ENCODE measurements at places on chromosomes 12 and 14.

DNA sequence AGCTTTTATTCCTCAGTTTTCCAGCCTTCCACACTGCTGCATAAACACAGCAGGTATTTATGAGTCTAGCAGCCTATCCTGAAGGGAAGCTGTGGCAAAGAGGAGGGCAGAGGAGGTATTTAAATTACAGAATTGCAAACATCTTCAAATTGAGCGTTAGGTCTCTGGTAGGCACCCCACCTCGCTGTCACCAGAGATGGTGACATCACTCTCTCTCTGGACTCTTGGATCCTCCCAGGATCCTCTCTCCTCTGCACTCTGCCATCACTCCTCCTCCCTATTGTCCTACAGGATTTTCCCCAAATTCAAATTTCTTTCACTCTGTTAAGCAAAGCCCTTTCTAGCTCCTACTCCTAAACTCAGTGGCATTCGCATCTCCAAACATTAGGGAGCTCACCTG is 6.7 kb downstream of the PLEKHD1 start:
- no peak for DNase-seq

- DNase-seq: no peak
Measured at GRCh38 chr12:93279565-93280412, 97.9 kb upstream of the NUDT4 start.

- no peak for DNase-seq
Measured at GRCh38 chr14:89805501-89805900, 149.0 kb downstream of the EFCAB11 start.

DNA sequence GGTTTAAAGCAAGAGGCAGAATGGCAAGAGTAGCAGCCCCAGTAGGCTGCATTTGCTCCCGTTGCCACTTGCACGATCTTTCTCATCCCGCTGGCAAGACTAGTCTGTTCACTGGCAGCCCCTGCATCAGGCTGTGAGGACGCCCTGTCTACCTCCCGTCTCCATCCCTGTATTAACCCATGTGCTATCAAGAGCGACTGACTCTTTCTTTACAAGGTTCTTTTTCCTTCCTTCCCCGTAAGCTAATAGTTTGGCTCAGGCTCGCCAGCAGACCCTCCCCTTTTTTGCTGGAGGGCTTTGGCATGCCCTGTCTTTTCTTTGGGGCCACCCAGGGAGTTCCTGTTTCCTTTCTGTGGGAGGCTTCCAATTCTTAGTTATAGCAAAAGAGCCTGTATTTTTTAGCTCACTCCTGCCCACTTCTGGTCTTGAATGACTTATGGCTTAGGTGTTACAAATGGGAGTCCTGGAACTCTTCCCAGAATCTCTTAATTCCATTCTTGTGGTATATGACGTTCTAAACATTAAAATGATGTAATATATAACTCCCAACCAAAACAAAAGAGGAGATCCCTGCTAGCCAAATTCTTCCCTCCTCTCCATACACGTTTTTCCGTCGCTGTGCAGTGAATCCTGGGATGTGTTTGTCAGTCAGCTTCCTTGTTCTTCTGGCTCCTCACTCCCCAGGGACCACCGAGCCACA is 149.0 kb downstream of the PRKCH start:
- no peak for DNase-seq

- no peak for DNase-seq
Measured at GRCh38 chr12:29762637-29763300, 21.0 kb downstream of the TMTC1 start.

GRCh38 chr14:106417224-106418049 is 891.1 kb downstream of the TMEM121 start:
- DNase-seq: peak; percentile 93

GRCh38 chr14:33963892-33964291 is 13.0 kb upstream of the EGLN3 start:
- no peak for DNase-seq

GRCh38 chr14:96747608-96748007 is 49.6 kb upstream of the VRK1 start:
- no peak for DNase-seq

GRCh38 chr14:90628825-90629224 is 187.4 kb downstream of the TTC7B start:
- no peak for DNase-seq

GRCh38 chr12:65189028-65189718 is 19.8 kb downstream of the LEMD3 start:
- no peak for DNase-seq

DNA sequence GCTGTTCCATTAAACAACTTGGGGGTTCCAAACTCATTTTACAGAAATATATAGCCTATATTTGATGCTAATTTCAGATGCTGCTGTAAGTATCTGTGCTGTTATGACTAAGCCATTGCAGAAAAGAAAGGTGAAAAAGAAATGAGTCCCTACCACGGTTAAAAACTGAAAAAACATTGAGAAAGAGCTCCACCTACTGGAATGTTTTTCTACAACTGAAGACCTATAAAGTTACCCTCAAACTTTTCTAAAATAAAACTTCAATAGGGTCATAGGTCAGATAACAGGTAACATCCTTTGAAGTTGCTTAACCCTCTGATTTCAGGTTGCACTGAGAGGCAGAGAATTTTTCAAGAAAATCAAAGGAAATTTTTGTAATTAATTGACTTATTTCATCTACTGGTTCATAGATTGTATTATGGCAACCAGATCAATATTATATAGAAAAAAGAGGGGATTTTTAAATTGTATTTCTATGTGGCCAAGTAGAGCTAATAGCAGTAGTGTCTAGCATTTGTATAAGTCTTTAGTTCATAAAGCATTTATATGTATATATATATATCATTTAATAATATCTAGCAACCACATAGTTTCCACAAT is 279.9 kb downstream of the RPS29 start:
- DNase-seq: no peak

- no peak for DNase-seq
Measured at GRCh38 chr14:83196236-83196635, 1662.6 kb upstream of the SEL1L start.

GRCh38 chr14:31252865-31253264 is 45.3 kb upstream of the HECTD1 start:
- no peak for DNase-seq

DNA sequence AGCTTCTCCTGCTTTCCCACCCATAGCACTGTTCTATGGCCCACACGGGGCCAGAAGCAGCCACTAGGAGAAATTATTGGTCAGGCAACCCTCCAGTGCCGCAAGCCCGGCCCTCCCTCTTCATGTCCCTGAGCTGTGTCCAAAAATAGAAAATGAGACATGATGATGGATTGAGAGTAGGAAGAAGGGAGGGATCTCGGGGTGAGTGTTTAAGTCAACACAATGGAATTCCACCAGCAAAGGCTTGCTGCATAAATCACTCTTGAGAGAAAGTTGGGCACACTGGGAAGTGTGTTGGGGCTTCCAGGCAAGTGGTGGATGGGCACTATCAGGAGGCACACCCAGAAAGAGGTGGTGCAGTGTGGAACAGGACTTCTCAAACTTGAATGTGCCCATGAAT is 94.2 kb downstream of the LLPH start:
- DNase-seq: no peak

GRCh38 chr14:61125041-61125866 is 144.2 kb downstream of the SLC38A6 start:
- DNase-seq: no peak

DNA sequence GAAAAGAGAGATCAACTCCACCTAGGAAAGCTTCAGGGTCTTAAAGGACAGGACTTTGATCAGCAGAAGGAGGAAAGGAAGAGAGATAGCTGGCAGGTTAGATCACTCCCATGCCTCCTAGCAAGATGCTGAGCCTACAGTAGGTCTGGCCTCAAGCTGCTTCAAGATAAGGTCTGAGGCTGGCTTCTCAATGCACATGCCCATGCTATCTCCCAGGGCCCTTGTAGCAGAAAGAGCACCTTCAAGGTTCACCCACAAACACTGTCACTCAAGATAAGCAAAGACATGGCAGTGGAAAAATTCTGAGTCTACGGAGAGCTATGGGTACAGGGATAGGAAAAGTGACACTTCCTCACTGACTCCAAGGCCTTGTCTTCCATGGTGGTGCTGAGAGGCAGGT is 14.3 kb downstream of the REM2 start:
- no peak for DNase-seq

GRCh38 chr12:52498946-52499345 is 5.9 kb upstream of the KRT6A start:
- no peak for DNase-seq

- no peak for DNase-seq
Measured at GRCh38 chr12:53699678-53700025, 23.8 kb upstream of the ATP5MC2 start.

DNA sequence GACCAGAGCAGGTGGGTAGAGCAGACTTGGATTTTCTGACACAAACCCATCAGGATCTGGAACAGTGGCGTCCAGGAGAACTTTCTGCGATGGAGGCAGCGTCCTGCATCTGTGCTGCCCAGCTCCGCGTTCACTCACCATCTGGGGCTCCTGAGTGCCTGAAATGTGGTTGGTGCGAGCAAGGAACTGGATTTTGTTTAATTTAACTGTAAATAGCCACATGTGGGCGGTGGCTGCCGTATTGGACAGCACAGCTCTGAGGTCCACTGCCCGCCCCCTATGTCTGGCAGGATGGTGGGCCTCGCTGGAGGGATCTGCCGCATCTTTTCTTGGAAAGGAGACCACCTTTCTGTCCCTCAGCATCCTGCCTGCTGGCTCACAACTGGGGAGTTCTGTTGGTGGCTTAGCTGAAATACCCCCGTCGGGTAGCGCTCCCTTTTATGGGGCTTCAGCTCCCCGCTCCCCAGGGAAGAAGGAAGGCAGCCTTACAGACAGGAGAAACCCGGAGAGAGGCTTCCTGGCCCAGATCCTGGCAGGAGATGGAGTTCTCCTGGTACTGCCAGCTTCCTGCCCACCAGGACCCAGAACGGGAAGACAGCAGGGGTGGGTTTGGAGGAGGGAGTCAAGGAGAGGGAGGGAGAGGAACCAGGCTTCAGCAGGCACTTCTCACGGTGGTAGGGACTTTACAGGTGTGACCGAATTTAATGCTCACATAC is 184.9 kb upstream of the PRMT8 start:
- DNase-seq: no peak

- DNase-seq: no peak
Measured at GRCh38 chr12:93390549-93391297, 13.0 kb downstream of the NUDT4 start.

DNA sequence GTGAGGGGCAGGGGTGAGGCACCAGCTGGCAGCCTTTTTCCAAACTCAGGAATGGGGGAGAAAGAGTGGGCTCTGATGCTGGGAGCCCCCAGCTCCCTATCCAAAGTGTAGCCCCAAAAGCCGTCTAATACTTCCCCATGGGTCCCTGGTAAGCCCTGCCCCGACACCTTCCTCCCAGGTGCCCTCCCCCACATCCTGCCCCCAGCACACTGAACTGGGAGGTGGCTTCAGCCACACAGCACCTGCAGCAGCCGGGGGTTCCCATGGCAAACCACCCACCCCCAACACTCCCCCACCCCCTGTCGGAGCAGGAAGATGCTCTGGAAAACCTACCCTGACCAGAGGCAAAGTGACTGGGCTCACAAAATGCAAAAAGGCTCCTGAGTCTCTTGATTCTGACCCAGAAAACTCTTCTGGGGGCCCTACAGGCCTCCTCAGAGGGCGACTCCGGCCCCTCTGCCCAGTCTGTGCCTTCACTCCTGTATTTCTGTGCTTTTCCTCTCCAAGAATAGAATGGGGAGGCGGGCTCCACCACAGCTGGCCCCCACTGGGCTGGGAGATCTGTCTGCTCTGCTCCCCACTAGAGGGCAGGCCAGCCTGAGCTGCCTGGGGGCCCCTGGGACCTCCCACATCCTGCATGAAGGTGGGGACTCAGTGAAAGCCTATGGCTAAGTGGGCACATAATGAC is 81.6 kb downstream of the ITPK1 start:
- DNase-seq: peak; percentile 22

DNA sequence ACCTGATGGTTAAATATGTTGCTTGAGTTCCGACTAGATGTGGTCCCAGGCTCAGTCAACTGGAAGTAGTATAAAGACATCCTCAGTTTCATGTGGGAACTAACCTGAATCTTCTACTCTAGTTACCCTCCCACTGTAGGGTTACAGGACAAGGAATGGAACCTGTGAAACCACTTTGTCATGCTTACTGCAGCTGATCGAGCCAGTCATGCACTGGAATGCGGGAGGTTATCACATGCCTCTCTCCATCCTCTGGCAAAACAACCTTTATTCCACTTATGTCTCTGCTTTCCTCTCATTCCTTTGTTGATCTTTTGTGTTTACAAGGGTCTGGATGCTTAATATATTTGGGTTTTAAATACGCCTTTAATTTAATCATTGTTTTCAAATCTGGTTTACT is 111.9 kb upstream of the DDHD1 start:
- DNase-seq: no peak

GRCh38 chr14:24224618-24225071 is 7.5 kb downstream of the NEDD8 start:
- DNase-seq: no peak

- no peak for DNase-seq
Measured at GRCh38 chr12:89461190-89461589, 63.4 kb downstream of the GALNT4 start.

GRCh38 chr14:72739446-72740405 is 154.2 kb downstream of the DPF3 start:
- DNase-seq: no peak

All from activated CD8-positive, alpha-beta memory T cell treated with anti-CD3 and anti-CD28 coated beads for 48 hours (primary cell).